ENCODE measurements at places on chromosomes 3 and 15.

DNA sequence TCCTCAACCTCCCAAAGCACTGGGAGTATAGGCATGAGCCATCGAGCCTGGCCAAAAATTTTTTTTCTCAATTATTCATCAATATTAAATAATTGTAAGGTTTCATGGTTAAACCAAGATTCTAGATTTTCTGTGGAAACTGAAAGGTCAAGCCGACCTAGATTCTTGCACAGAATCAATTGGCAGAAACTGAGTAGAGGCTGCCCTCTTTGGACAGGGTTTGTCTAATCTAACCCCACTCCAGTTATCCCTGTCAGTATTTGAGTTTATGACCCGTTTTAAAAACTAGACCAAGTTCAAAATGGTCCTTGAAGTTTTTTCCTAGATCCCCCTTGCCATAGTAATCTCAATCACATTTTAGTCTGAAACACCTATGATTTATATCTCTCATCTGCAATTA, 8.6 kb upstream of the ADAM10 start:
- DNase-seq: no peak

DNA sequence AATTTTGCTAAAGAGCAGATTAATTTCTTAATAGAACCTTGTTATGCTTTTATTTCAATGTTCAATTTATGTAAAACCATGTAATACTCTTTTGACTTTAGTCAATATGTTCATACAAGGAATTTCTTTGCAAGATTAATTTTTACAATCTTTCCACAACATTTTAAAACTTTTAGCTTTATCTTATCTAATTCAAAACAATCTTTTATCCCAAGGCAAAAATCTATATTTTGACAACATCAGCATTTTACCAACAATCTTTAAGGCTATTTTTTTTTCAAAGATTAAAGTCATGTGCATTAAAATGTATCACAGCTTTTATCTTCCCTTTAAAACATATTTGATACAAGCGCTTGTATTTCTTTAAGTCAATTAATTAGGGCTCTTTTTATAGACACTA, 914.7 kb downstream of the PLOD2 start:
- no peak for DNase-seq

DNA sequence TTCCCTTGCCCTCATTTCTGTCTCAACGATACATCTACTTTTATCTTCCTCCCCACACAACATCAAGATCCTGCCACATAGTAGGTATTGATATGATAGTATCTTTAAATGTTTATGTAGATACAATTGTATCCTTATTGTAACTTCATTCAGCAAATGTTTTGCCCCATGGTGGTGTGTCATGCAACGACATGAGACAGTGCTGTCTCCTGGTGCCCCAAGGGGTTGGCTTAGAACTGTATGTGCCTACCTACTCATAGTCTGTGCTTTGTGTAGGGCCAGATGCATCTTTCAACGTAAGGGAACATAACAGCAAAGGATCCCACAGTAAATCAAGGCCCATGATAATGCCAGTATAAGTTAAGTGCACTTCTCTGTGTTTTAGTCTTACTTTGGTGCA, 2.8 kb upstream of the CD47 start:
- no peak for DNase-seq

DNA sequence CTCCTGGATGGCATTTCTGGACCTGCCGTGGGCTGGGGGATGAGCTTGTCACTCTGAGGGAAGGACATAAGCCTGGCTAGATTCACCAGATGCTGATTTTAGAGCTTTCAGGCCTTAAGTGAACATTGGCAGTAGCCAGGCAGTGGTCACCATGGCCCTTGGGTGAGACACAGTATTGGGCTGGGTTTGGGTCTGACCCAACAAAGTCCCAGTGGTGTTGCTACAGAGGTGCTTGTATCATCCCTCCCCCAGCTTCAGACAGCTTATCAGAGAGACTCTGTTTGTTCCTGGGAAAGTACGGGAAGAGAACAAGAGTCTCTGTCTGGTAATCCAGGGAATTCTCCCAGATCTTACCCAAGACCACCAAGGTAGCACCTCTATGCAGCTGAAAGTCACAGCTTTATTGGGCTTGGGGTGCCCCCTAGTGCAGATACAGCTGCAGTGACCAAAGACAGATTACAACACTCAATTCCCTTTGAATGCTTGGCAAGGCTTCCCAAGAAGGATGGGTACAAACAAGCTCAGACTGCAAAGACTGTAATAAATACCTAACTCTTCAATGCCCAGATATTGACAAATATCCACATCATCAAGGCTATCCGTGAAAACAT, 9.8 kb upstream of the RUVBL1 start:
- peak; percentile 73 for DNase-seq

- DNase-seq: no peak
Observed at GRCh38 chr15:39242345-39242744, 338.5 kb upstream of the THBS1 start.

GRCh38 chr3:71063773-71064290, 519.7 kb downstream of the FOXP1 start:
- DNase-seq: peak; percentile 20

DNA sequence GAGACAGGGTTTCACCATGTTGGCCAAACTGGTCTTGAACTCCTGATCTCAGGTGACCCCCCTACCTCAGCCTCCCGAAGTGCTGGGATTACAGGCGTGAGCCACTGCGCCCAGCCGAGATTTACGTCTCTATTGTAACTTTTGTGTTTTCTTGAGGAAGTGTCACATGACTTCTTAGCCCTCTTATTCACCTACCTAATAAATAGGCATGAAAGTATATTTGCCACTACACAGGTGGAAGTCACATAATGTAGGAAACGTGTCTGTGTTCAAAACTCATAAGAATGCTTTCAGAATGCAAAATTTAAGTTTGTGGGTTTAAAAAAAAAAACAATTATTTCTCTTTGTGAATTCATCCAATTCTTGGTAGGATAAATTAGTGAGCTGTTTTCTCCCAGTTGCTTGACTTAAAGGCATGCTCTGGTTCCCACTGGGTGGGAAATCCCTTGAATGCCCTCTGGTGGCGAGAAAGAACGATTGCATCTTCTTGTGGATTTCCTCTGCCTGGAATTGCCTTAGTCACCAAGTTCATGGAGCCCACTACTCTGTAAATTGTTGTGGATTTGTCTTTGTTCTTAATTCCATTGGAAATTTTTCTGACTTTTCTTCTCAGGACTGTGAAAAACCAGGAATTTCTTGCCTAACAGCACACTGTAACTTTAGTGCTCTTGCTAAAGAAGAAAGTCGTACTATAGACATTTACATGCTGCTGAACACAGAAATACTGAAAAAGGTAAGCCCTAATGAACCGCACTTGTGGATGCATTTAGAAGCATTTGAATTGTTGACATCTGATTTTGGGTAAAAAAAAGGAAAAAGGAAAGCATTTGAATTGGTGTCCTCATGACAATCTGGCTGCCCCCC, 82.2 kb upstream of the CTDSPL start:
- peak; percentile 69 for DNase-seq

DNA sequence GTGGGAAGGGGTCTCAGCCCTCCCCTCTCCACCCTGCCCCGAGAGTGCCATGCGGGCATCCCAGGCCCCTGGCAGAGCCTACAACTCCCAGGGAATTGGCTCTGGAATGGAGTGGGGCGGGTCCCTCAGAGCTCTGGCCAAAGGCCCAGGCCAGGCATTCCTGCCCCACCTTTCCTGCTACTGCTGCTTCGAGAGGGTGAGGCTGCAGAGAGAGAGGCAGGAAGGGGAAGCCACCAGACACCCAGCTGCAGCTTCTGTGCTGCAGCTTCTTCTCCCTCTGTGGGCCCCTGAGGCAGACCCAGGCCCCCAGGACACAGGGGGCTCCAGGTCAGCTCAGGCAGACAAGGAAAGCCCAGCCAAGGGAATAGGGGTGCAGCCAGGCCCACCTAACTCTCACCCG, 2.7 kb downstream of the ALS2CL start:
- DNase-seq: no peak

GRCh38 chr3:98777286-98777685, 14.1 kb downstream of the ST3GAL6 start:
- no peak for DNase-seq

- DNase-seq: peak; percentile 62
Observed at GRCh38 chr15:58546635-58547627, 115.1 kb downstream of the LIPC start.

- no peak for DNase-seq
Observed at GRCh38 chr3:156474560-156475389, 80.1 kb downstream of the SSR3 start.

DNA sequence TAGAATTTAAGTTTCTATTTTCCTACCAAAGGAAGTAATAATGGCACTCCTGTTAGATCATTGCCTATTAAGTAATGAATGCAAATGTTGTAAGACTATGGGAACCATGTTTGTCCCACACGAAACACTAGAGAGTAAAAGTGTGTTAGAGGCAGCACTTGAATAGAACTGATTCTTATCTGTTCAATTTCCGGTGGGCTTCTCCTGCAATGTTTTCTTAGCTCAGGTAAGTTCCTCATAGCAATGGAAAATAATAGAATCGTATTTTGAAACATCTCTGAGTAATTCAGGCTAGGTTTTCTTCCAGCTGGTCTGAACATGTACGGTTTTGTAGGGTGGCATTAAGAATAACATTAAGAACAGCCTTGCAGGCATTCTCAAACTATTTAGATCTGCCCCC, 145.3 kb upstream of the LIPC start:
- DNase-seq: no peak
